ENCODE measurements at places on chromosomes 5 and 9. TPM values are rescaled to one million over a fixed set of nuclear protein-coding genes. Genes with fewer than 3 reads are reported as not detected.

GPR150 gene
- 0.66 TPM for total RNA-seq

C5orf52 gene
- total RNA-seq: not detected

CSF1R gene
- under 0.01 TPM for total RNA-seq

SUSD3 gene
- 1.3 TPM for total RNA-seq

SLC46A2 gene
- total RNA-seq: not detected

GPR21 gene
- total RNA-seq: 0.17 TPM

BTNL3 gene
- total RNA-seq: not detected

GDNF gene
- 1.2 TPM for total RNA-seq

LCN2 gene
- not detected for total RNA-seq

C9orf50 gene
- 0.44 TPM for total RNA-seq

C5orf63 gene
- total RNA-seq: 2.5 TPM

ANKRD18A gene
- 7.0 TPM for total RNA-seq
